ENCODE measurements at places on chromosomes 2 and 18. TPM values are rescaled to one million over a fixed set of nuclear protein-coding genes. Genes with fewer than 3 reads are reported as not detected.

Gene FOXI3
- total RNA-seq = not detected

Gene DSC3
- total RNA-seq = 4.1 TPM

Gene CMPK2
- total RNA-seq = 0.95 TPM

Gene SH3YL1
- 52.9 TPM for total RNA-seq

Gene CYBRD1
- 84.5 TPM for total RNA-seq

Gene C2orf72
- 1.3 TPM for total RNA-seq

Gene ATG4B
- total RNA-seq = 57.2 TPM

Gene COL3A1
- total RNA-seq = 7,827 TPM

Gene HOXD9
- not detected for total RNA-seq

Gene G6PC2
- total RNA-seq = not detected

Gene DLX1
- 6.7 TPM for total RNA-seq

Gene FLACC1
- 1.4 TPM for total RNA-seq

Gene DNER
- not detected for total RNA-seq

Gene MATN3
- 17.0 TPM for total RNA-seq

Gene ITGB6
- 2.3 TPM for total RNA-seq

Gene TUBA4B
- not detected for total RNA-seq

Gene PCGF1
- total RNA-seq = 30.7 TPM

Gene KYNU
- total RNA-seq = not detected

Gene SERPINB12
- not detected for total RNA-seq

Gene PLEKHH2
- total RNA-seq = 4.9 TPM

Gene IGFBP5
- total RNA-seq = 500 TPM

Gene BOK
- 28.5 TPM for total RNA-seq

Gene POLR1A
- total RNA-seq = 48.6 TPM

Gene GALNT13
- not detected for total RNA-seq

Gene GAL3ST2
- 1.3 TPM for total RNA-seq

Gene IL36G
- total RNA-seq = not detected

Gene SNORC
- 2.2 TPM for total RNA-seq

Gene PRSS56
- total RNA-seq = not detected

Gene FAP
- 171 TPM for total RNA-seq

Gene DOK6
- total RNA-seq = 15.1 TPM

Gene DSG4
- total RNA-seq = not detected

Gene AGXT
- not detected for total RNA-seq

Gene ERFE
- total RNA-seq = 1.8 TPM

Gene FBLN7
- total RNA-seq = 0.77 TPM

Gene APCDD1
- total RNA-seq = 41.3 TPM

Gene WDR35
- 4.6 TPM for total RNA-seq

Gene SIX3
- total RNA-seq = not detected

Gene CENPA
- 2.6 TPM for total RNA-seq

Gene SMIM21
- total RNA-seq = not detected

Gene EMX1
- not detected for total RNA-seq

Gene LHCGR
- not detected for total RNA-seq
